ENCODE measurements at places on chromosomes 1 and 21.

- no peak for DNase-seq
These were observed 68.4 kb upstream of the TLR5 start for GRCh38 chr1:223211323-223211985.

GRCh38 chr1:30412241-30413110 lies 310.9 kb downstream of the MATN1 start:
- DNase-seq, result no peak

GRCh38 chr1:68799096-68799495 lies 302.2 kb upstream of the DEPDC1 start:
- DNase-seq, result no peak

GRCh38 chr1:8426996-8427395 lies 109.1 kb downstream of the SLC45A1 start:
- DNase-seq, result no peak

GRCh38 chr1:207423560-207424292 lies 30.4 kb upstream of the CR2 start:
- no peak for DNase-seq

Data from stimulated activated CD4-positive, alpha-beta T cell treated with anti-CD3 and anti-CD28 coated beads, Interleukin-1b, Interleukin-23, amount 100 ng/mL, for 1 hour (primary cell).